Prostate gland (tissue), 2 donors: ENCODE measurements at places on chromosomes 3 and 15. TPM values are rescaled to one million over a fixed set of nuclear protein-coding genes. Genes with fewer than 3 reads are reported as not detected.

GRCh38 chr3:29128001-29128400, 152.9 kb upstream of the RBMS3 start:
- DNase-seq: no peak

DNA sequence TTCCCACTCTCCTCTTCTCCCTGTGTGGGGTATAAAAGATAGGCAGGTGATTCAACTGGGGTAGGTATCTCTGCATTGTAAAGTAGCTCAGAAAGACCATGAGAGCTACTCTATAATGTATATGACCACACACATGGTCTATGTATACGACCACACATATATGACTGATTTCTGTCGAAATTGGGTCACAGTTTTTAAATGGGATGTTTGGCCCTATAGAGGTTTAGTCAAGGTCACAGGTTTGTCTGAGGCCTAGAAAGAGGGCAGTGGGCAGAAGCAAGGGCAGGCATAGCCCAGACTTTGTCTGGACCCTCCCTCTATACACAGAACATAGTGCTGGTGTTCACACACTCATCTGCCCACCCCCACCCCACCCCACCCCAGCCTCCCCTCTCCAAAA, 4.4 kb downstream of the LAMP3 start:
- DNase-seq: no peak

GRCh38 chr3:191008074-191008473, 145.6 kb upstream of the GMNC start:
- DNase-seq: no peak

Gene DLEC1
- 13.1 TPM for total RNA-seq
